ENCODE measurements at places on chromosomes 7 and 10.

DNA sequence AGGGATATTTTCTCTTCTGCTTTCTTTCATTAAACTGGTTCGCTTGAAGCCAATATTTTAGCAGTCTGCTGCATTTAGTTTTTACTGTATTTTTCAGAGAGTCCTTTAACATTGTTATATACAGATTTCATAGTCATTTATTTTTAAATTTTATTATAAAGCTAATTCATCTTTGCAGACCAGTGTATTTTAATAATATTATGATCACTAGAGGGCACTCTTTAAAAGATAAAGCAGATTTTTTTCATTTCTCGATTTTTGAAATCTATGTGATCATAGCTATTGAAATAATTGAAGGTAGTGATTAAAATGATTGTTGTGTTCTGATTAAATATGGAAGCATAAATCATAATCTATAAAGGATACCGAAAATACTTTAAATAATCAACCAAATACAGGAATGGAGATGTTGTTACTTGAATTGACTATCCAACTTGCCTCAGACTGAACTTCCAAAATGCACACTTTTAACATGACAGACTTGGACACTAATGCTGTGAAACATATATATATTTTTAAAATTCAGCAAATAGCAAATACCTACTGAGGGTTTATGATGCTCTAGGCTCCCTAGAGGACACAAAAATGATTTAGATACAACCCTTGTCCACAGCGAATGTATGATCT is 35.2 kb downstream of the ST7 start:
- DNase-seq = no peak

GRCh38 chr10:15144788-15145187 is 23.7 kb downstream of the NMT2 start:
- DNase-seq = no peak

GRCh38 chr7:1351881-1352625 is 107.2 kb downstream of the MICALL2 start:
- DNase-seq = no peak

GRCh38 chr10:129163531-129163930 is 303.5 kb upstream of the MGMT start:
- no peak for DNase-seq

- no peak for DNase-seq
Observed at GRCh38 chr7:24192691-24193090, 91.3 kb upstream of the NPY start.

GRCh38 chr7:155945670-155946325 is 133.5 kb upstream of the SHH start:
- no peak for DNase-seq

DNA sequence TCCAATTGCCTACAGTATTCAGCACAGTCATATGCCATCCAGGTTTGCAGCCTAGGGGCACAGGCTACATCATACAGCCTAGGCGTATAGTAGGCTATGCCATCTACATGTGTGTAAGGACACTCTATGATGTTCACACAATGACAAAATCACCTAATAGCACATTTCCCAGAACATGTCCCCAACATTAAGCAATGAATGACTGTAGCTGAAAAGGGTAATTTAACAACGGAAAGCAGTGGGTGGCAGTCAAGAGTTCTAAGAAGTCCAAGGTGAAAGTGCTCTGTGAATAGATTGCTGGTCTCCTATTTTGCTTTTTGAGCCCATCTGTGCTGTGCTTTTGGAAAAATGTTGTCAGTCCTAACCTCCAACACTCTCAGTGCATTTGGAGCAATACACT is 162.6 kb downstream of the KLF6 start:
- no peak for DNase-seq

- no peak for DNase-seq
Observed at GRCh38 chr7:35508623-35509400, 186.1 kb downstream of the HERPUD2 start.

GRCh38 chr10:29039677-29040189 is 249.1 kb upstream of the LYZL1 start:
- DNase-seq = no peak

DNA sequence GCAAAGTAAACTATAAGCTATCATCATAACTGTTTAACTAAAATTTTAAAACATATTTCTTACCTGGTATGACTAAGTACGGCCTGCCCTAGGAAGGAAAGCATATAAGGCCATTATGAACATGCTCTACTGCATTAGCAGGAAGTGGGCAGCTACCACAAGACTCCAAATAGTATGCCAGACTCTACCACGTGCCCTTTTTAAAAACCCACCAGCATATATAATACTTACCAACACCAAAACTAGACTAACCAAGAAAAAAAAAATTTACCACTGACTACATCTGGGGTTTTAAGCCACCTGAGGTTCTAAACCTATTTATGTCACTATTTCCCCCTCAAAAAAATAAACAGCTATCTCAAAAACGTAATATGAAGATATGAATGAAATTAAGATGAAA is 30.1 kb downstream of the NUDCD3 start:
- DNase-seq = no peak

DNA sequence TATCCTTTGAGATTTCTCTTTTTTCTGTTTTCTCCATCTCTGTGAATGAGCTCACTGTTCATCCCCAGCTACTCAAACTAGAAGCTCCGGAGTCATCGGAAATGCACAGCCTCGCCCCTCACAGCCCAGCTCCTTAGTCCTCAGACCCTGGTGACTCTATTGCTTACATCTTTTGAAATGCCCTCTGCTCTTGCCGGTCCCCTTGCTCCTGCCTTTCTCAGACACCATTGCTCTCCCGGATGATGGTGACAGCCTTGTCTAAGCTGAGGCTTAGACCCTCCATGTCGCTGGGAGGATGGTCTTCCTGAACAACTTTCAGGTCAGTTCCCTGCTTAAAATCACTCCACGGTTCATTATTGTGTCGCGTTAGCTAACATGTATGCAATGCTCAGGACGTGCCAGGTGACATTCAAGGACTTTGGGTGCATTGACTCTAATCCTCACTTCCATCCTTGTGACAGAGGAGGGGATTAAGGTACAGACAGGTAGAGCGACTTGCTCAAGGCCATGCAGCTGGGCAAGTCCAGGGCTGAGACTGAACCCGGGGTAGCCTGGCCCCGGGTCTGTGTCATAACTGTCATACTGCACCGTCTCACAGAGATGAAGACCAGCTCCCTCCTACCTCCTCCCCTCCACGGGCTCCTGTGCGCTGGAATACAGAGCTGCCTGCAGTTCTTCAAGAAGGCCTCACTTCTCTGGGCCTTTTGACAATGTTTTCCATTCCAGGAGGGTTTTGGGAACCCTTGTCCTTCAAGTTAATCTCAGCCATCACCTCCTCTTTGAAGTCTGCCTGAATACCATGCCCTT is 4.3 kb upstream of the UCMA start:
- no peak for DNase-seq

GRCh38 chr7:1806354-1806753 is 136.3 kb downstream of the ELFN1 start:
- no peak for DNase-seq

DNA sequence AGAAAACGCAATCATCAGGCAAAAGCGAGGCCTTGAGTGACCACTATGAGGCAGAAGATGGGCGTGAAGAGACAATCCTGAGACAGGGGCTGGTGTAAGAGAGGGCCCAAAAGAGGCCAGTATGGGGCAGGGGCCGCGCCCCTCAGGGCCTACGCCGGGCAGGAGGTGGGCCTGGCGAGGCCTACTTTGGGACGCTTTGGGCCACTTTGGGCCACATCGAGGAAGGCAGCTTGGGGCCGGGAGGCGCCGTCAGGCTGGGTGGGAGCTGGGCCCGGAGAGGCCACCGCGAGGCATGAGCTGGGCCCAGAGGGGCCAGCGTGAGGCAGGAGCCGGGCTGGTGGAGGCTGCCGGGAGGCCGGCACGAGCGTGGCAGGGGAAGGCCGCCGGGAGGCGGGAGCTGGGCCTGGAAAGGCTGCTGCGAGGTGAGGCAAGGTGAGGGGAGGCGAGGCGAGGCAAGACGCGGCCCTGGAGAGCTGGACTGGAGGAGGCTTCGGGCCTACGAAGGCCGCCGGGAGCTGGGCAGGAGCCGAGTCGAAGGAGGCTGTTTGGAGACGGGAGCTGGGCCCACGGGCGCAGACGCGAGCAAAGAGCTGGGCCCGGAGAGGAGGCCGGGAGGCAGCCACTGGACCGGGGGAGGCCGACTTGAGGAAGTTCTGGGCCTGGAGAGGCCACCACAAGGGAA is 171.3 kb downstream of the TPST1 start:
- no peak for DNase-seq

GRCh38 chr7:15086862-15087261 is 184.3 kb upstream of the DGKB start:
- DNase-seq = no peak

DNA sequence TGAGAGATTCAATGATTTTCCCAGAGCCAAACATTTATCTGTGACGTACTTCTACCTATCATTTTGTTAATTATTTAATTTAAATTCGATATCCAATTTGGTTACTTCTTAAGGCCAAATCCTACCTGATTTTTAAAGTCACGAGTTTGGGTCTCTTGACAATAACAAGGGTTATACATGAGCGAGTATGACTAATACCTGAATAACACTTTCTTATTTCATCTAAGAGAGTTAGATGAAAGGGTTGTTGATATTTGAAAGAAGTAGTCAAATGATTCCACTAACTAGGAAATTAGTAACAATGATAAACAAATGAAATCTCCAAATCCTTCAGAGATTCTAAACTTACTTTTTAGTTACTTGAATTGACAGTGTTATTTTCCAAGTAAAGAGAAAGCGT is 1086.9 kb downstream of the XPNPEP1 start:
- no peak for DNase-seq

DNA sequence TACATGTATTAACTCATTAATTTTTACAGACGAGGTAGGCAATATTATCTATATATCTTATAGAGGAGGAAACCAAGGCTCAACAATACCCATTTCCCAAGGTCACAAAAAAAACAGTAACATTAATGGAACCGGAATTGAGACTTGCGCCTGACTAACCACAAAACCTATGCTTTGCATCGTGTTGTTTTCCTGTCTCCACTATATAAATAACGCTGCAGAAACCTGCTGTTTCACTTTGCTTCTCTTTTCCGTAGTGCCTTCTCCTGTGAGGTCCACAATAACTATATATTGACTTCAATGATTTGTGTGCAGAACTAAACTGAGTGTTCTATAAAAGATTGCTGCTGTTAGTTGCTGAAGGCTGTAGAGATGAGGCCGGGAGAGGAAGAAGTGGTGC is 97.7 kb upstream of the RPA3 start:
- no peak for DNase-seq

GRCh38 chr10:12382157-12382548 is 32.8 kb downstream of the CAMK1D start:
- no peak for DNase-seq

DNA sequence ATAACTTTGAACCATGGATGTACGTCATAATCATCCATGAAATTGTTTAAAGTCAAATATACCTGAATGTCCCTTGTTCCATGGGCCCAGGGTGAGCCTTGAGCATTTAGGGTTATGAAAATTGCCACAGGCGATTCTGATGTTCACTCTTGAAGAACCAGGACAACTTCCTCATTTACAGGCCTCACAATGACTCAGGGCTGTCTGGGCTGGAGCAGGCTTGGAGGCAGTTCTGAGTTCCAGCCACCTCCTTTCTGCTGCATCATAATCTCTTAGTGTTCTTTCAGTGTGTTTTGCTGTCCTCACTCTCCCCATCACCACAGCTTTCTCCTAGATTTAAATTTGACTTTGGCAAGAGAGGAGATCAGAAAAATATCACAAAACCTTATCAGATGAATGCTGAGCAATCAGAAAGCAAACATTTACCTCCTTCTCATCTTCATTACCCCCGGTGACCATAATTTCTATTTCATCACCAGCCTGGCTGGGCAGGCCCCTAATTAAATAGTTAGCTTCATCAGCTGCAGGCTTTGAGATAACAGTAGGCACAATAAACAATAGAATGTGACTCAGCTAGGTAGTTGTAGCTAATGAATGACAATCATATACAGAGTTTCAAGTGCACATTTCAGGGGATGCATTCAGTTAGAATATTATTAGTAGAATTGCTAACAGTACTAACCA is 571.0 kb downstream of the SH2D4B start:
- DNase-seq = no peak

- no peak for DNase-seq
Observed at GRCh38 chr7:73822319-73823173, 8.2 kb upstream of the CLDN4 start.
